OCI-LY7 (cell line): ENCODE measurements at places on chromosomes 4 and X. TPM values are rescaled to one million over a fixed set of nuclear protein-coding genes. Genes with fewer than 3 reads are reported as not detected.

ADRA2C gene
- 0.21 TPM in 1 of 2 replicates, not detected in the other for total RNA-seq

MAP7D2 gene
- total RNA-seq = 0.13 TPM in 1 of 2 replicates, not detected in the other

DDIT4L gene
- not detected in 2 replicates for total RNA-seq

BCOR gene
- 48.0 and 52.2 TPM in 2 replicates for total RNA-seq

KLB gene
- total RNA-seq = not detected in 2 replicates

CACNA1F gene
- total RNA-seq = not detected in 2 replicates

PDGFRA gene
- not detected in 2 replicates for total RNA-seq

SYTL4 gene
- total RNA-seq = not detected in 2 replicates

DNA sequence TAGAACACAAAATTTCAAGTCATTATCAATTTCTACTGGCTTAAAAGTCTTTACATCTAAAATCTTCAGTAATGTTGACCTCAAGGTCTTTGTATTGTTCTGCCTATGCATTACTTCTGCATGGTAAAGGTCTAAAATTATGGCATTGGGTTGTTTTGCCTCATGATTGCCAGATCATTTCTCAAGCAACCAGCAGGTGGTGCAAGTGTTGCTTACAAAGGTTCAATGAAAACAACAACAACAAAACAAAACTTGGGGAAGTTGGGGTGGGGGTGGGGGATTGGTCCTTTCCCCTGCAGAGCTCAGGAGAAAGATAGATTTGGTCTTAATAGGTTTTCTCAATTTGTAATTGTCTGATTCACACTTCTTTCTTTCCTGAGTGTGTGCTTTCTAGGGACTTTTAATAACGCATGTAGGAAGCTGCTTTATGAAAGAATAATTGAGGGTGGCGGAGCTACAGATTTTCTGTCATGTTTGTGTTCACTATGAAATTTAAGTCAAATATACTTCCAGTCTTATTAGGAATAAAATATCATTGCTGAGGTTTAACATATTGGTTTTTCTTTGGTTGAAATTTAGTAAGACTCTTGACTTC, 145.1 kb downstream of the COL4A5 start:
- peak; percentile 1 for DNase-seq

DNA sequence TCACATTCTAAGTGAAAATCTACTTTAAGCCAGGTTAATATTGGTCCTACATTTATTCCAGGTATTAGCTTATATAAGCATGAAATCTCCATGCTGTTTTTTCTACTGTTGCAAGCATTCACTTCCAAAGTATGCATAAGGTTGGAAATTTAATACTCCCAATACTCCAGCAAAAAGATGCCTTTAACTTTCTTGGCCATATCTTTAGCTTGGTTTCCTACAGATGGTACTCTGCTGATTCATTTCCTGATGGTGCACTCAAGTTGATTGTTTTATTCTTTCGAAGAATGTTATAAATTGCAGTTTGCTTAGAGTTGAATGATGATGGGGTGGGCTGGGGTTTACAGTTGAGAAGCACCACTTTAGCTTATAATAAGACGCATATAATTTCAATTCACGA, 330.2 kb downstream of the PTTG2 start:
- DNase-seq = no peak

GRCh38 chr4:123699880-123700771, 303.5 kb downstream of the SPRY1 start:
- DNase-seq = no peak

DNA sequence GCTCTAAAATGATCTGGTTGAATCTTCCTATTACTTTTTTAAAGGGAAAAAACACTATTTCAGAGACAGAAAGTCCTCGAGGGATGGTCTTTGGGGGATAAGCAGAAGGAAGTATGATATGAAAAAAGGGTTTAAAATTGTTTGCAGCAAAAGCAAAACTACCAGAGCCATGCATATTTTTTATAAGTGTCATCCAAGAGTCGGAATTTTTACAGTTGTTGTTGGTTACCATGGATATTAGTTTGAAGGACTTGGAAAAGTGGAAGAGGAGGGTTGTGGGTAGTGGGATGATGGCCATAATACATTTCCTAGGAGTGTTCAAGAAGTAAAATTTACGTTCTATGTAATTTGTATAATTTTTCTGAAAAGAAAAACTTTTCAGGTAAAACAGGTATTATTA, 134.4 kb downstream of the PCDH7 start:
- DNase-seq = no peak

DNA sequence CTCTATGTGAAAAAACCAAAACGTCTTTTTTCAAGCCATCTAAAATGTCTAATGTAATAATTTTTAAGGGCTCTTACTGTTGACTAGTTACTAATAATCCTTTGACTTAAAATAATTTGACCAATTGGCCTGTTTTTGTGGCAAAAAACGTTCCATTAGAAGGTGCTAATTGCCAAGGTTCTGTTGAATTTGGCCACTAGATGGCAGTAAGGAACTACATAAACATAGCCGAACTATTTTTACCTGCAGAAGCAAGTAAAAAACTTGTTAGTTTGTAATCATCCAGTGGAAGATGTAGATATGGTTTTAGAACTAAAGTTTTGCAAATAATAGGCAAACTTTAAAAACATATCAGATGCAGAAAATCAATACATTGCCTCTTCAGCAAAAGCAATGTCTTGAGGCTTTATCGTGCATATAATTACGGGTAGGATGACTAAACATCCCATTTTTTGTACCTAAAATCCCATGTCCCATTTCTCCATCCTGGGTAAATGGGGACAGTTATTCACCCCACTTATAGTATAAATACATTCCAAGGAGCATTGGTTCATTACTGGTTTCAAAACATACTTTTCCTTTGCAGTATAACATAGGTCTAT, 57.6 kb downstream of the PROM1 start:
- DNase-seq = peak; percentile 80

- DNase-seq = no peak
Measured at GRCh38 chr4:116925900-116926457, 159.4 kb downstream of the TRAM1L1 start.

DNA sequence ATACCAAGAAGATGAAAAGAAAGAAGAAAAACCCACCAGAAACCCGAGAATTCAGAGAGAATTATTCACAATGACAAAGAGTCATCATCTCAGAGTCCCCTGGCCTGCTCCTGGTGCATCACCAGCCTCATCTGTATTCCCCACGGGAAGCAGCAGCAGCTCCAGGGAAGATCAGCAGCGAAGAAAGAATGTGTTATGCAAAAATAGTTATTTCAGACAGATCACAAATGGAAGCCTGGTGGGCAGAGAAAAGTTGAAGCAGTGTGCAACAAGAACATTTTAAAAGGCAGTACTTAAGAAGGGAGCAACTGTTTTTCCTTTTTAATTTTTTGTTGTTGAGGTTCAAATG, 189.2 kb downstream of the PPP3CA start:
- no peak for DNase-seq

- DNase-seq = no peak
Measured at GRCh38 chr4:96775501-96775900, 935.6 kb downstream of the PDHA2 start.

DNA sequence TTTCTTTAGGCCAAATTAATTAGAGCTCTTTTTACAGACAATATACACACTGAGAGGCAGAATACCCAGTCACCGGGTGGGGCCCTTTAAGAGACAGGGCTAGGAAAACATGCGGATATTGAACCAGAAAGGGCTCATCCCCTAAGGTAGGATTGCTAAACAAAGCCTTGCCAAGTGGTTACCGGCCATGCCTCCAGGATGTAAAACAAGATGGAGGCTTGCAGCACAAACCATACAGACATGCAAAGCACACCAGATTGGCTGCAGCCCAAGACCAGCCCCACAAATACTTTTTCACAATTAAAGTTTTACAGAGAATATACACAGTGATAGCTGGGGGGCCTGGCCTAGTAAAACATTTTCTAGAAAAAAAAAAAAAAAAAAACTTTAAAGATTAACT, 210.0 kb downstream of the KLHL4 start:
- DNase-seq = no peak

DNA sequence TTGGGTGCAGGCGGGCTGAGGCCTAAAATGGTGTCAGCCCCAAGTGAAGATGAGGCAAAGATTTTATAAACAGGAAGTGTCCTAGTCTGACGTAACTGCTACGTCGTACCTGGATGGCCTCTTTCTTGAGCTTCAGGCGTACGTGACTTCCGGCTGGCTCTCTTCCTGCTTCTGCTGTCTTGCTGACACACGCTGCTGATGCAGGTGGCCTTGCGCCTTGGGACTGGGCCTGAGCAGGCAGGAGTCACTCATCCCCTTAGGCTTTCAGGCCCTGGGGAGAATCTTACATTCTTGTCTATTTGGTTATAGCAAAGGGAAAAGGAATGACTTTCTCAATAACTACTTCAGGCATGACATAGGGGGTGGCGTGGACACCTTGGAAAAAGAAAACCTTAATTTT, 20.1 kb upstream of the ABRAXAS1 start:
- no peak for DNase-seq

- no peak for DNase-seq
Measured at GRCh38 chr4:18749391-18749790, 727.8 kb upstream of the LCORL start.

DNA sequence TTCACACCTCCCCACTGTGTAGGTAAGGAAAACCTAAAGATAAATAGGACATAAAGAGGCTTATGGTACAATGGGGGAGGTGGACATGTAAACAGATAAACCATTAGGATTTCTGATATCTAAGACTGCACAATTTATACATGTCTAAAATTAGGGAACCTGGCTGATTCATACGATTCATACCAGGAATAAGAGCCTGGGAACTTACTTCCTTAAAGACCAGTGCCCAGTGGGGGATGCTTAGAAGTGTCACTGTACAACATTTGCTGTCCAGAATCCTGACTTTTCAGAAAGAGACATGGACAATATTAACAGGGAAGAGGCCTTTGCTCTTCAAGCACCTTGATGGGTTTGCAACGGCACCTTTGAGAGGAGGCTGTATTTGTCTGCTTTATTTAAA, 116.8 kb upstream of the KIT start:
- no peak for DNase-seq

- peak; percentile 73 for DNase-seq
Measured at GRCh38 chr4:25861951-25862410, 807 bp downstream of the SEL1L3 start.

DNA sequence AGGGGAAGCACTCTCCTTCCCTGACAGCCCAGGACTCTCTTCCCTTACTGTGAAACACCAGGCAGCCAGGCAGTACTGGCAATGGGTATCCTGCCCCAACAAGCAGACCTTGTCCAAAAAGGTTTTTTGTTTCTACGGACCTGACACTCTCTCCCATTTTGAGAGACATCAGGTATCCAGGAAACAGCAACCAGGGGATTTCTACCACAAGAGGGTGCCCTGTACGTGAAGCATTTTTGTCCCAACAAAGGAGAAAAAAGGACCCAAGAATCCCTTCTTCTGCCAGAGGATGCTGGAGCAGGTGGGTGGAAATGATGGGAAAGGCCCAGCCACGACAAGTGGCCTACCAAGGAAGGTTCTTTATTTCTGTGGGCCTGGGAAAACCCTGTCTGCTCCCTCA, 65.7 kb upstream of the FGF13 start:
- DNase-seq = no peak

DNA sequence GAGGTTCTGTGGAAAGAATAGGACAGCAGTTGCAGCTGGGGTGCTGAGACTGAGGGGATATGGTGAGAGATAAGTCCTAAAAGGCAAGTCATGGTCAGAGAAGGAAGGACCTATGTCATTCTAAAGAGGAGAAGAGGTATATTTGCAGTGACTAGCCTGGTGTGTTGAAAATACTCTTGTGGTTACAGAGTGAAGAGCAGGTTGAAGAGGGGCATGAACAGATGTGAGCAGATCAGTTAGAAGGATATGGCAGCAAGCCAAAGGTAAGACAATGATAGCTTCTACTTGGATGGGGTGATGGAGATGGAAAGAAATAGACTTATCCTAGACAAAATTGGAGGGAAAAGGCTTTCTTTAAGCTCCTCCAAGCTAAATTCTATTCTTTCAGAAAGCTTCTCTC, 469.8 kb upstream of the CPEB2 start:
- no peak for DNase-seq

DNA sequence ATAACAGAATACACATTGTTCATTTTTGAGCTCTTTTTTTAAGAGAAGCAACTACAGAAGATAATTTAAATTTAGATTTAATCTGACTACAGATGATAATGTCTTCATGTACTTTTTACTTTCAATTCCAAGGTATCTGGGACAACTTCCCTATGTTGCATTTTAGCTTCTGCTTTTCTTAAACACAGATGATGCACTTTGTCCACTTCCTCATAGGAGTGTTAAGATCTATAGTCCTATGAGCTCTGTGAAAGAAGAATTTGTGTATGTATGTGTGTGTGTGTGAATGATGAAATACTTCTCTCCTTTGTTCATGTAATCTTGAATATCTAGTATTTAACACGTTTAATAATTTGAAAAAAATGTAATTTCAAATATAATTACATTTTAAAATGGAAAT, 5.3 kb upstream of the FHIP1A start:
- no peak for DNase-seq

GRCh38 chr4:151415978-151416377, 7.0 kb downstream of the FHIP1A start:
- DNase-seq = no peak

DNA sequence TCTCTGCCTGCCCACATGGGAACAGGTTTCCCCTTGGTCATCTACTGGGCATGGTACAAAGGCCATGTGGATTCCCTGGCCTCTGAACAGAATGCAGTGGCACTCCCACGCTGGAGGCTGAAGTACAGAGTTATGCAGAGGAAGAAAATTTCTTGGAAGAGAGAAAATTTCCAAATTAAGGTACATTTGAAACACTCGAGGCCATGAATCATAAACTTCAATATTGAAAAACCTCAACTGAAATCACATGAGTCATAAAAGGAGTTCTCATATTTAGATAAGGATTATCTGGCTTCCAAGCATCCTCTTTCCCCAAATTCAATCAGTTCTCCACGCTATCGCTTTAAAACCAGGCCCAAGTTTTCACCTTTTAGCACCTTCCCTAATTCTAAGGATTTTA, 28.1 kb upstream of the TXK start:
- DNase-seq = no peak

- DNase-seq = no peak
Measured at GRCh38 chrX:23509256-23509655, 158.0 kb upstream of the PRDX4 start.

GRCh38 chr4:69748173-69748572, 12.2 kb downstream of the SULT1B1 start:
- DNase-seq = no peak

DNA sequence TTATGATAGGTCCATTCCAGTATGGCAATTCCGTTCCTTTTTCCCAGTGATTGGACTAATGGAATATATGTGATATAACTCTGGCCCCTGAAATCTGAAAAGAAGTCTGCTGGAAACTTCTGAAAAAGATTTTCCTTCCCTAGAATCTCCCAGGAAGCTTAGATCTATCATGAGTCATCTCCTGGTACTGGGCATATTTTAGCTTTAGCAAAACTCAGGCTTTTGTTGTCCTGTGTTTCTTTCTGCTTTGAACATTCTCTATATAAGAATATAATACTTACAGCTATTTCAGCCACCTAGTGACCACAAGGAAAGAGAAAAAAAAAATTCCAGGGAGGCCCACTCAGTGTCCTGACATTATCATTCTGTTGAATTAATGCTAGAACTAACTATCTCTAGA, 597.2 kb upstream of the GRIA3 start:
- DNase-seq = no peak

- DNase-seq = no peak
Measured at GRCh38 chr4:87054900-87055299, 120.1 kb downstream of the AFF1 start.

- DNase-seq = no peak
Measured at GRCh38 chr4:169061386-169061785, 51.3 kb upstream of the CBR4 start.
